SHP77 treated with DMSO at 0.1 percent for 48 hours (cell line): ENCODE measurements at places on chromosomes 11 and 22.

GRCh38 chr11:70636659-70637058 lies 238.3 kb downstream of the CTTN start:
- no peak for DNase-seq

DNA sequence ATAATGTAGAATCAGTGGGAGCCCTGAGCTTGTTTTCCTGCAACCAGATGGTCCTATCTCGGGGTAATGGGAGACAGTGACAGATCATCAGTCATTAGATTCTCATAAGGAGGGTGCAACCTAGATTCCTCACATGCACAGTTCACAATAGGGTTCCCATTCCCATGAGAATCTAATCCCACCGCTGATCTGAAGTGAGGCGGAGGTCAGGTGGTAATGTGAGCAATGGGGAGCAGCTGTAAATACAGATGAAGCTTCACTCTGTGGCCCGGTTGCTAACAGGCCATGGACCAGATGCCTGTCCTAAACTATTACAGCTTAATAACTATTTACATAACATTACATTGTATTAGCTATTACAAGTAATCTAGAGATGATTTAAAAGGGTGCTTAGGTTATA lies 17.0 kb downstream of the DIXDC1 start:
- no peak for DNase-seq

GRCh38 chr22:44301039-44301438 lies 11.7 kb downstream of the SHISAL1 start:
- DNase-seq, result no peak

DNA sequence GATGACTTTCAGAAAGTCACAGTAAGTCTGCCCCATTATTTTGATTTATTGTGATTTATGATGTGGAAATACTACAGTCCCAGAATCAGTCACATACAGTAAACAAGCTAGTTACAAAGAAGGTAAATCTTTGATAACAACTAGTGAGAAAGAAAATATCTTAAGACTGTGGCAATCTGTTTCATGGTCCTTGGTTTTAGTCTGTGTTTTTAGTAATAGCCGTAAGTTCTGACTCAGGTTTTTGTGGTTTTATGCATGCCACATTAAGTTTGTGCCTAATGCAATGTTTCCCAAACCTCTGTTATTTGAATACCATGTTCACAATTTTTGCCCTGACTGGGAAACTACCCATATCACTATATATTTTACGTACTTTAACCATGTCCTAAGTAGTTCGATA lies 6.7 kb downstream of the CEP295 start:
- no peak for DNase-seq

DNA sequence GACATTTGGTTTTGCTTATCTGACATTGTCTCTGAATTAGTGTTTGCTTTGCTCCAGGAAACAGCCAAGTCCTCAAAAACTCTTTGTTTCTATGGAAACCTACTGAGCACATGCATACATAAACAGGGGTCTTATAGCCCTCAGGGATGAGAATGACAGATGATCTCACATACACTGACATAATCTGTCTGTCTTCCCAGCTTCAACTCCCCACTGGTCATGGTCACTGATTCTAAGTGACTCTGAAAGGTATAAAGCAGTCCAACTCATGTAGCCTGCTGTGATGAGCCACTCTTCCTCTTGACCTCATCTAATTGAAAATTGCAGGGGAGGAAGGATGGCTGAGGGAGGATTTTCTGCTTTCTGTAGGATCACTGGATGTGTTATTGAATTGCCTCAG lies 12.6 kb downstream of the ZNF143 start:
- no peak for DNase-seq

DNA sequence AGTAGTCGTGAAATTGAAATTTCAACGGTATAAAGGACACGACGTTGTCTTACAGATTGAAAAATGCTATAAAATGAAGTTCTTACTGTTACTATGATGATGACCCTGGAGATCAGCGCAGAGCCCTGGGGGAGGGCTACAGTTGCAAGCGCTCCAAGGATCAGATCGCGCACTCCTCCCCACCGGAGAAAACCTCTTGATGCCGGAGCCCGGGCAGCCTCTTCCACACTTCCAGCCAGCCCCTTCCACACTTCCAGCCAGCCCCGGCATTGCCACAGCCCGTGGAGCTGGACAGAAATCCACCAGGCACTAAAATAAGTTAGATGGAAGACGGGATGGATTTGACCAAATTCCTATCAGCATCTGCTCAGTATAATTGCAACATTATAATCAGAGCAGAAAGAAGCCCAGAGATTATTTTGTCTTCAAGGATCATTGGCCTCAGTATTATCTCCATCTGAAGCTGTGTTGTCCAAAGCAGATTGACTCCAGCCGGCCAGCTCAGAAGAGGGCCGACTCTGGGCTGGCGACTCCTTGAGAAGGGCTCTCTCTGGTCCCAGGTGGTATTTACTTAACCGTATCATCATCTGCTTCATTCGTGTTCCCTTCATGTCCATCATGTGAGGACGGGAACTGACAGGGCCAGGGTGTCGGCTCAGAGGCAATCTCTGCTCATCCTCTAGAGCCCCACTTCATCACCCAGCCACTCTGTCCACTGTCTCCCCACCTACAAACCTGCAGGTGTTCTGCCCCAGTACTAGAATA lies 777 bp upstream of the MICAL3 start:
- no peak for DNase-seq
